Activated CD4-positive, alpha-beta memory T cell treated with anti-CD3 and anti-CD28 coated beads, Interleukin-2, amount 10 ng/mL, durations not matched to agents 7 days and 5 days (primary cell): ENCODE measurements at places on chromosomes 13 and 19. TPM values are rescaled to one million over a fixed set of nuclear protein-coding genes. Genes with fewer than 3 reads are reported as not detected.

- DNase-seq, result peak; percentile 81
These were observed 4.3 kb downstream of the FAAP24 start for GRCh38 chr19:32976223-32976805.

DNA sequence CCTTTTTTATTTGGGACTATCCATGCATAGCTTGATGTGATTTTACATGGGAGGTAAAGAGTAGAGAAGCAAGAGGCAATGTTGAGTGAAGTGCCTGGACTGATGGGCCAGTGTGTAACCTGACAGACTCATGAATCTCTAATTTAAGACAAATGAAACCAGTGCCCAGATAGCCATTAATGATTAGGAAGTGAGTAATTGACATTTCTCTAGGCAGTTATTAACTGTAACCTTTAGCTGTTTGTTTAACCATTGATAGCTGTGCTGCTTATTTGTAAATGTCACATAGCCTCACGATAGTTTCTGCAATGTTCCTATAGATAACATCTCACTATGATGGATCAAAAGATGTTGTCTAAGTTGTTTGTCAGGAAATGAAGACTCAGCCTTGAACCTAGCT lies 1047.5 kb upstream of the SPRY2 start:
- DNase-seq, result no peak

GRCh38 chr19:8163759-8164158 lies 14.4 kb upstream of the FBN3 start:
- DNase-seq, result no peak

DNA sequence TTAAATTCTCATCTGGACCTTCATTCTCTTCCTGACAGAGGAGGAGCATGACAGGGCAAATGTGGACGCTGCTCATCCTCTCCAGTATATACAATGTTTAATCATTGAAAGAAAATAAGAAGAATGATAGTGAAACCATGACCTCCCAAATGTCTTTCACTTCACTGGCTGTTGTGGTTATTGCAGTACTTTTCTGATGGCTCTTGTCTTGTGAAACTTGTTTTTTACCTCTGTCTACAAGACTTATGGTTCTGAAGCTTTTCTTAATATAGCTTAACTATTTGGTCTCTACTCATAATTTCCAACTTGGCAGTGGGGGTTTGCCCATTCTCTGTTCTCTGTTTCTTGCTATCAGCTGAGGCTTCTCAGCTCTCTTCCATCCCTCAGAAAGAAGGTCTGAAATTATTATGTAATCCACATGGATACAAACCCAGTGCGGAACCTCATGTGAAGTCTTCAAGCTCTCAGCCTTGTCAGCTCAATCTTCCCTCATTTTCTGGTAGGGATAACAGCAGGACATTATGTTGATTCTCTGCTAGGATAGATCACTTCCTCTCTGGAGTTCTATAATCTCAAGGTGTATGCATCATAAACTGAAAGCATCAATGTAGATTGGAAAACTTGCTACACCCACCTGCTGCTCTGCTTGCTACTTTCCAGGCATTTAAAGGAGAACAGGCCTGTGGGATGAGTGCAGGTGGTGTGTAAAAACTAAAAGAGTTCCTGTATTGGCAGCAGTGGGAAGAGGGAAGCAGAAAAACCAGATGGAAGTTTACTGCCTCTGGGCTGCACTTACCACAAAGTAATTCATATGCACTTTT lies 250.3 kb upstream of the HTR2A start:
- no peak for DNase-seq

DNA sequence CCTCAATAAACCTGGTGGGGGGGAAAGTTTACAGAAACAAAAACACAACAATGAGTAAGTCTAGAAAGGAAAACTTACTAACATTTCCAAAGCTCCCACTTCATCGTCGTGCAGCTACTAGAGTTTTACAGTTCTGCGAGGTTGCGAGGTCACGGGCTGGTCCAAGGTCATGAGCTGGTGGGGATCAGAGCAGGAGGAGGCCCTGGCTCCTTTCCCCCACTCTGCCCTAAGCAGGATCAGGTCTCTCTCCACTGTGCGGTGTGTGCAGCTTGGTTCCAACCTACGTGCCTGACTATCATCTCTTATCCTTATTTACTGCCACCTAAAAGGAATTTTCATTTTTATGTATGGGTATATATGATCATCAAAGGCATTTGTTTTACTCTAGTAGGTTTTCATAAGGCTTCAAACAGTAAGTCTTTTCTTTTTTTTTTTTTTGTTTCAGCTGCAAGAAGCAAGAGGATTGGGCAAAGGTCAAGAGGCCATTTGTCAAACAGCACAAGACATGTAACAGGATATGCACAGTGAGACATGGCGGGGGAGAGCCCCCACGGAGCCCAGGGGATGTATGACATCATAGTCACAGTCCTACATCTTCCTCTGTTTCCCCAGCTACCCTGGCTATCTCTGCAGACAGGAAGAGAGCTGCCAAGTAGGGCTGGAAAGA lies 76.6 kb upstream of the POMP start:
- no peak for DNase-seq

GRCh38 chr13:111202156-111202621 lies 87.1 kb downstream of the ARHGEF7 start:
- DNase-seq, result no peak

- no peak for DNase-seq
These were observed 103.8 kb upstream of the SPATA13 start for GRCh38 chr13:24056616-24057137.

- DNase-seq, result no peak
These were observed 39.6 kb downstream of the ATP11A start for GRCh38 chr13:112729408-112729807.

DNA sequence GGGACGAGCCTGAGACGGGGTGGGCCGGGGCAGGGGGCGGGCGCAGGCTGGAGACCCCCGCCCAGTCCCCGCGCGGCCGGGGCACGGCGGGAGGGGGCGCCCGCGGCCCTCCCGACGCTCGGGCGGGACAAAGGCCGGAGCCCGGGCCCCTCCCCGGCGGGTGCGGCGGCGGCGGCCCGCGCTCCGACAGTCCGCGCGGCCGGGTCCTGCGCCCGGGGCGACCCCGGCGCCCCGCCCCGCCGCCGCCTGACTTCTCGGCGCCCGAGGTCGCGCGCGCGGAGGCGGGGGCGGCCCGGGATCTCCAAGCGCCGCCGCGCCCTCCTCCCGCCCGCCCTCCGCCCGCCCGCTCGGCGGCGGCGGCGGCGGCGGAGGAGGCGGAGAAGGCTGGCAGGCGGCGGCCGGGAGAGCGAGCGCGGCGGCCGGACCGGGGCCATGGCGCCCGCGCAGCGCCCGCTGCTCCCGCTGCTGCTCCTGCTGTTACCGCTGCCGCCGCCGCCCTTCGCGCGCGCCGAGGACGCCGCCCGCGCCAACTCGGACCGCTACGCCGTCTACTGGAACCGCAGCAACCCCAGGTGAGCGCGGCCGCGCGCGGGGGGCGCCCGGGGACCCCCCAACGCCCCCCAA lies at the start of gene EFNA2:
Gene EFNA2, plus strand, starts transcription at position 137 of the 624 bp plus-strand sequence. Its CDS starts 296 bp downstream, at position 433.
- no peak for DNase-seq

DNA sequence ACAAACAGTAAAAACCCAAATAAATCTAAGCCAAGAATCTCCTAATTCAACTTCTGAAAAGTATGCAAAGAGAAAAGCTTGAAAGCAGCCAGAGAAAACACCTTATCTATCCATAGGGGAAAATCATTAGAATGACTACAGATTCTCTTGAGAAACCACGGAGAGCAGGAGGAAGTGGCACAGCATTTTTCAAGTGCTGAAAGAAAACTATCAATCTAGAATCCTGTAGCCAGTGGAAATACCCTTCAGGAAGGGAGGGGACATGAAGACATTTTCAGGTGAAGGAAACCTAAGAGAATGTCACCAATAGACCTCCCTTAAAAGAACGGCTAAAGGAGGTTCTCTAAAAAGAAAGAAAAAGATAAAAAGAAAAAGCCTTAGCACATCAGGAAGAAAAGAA lies 66.2 kb upstream of the XPO4 start:
- no peak for DNase-seq

DNA sequence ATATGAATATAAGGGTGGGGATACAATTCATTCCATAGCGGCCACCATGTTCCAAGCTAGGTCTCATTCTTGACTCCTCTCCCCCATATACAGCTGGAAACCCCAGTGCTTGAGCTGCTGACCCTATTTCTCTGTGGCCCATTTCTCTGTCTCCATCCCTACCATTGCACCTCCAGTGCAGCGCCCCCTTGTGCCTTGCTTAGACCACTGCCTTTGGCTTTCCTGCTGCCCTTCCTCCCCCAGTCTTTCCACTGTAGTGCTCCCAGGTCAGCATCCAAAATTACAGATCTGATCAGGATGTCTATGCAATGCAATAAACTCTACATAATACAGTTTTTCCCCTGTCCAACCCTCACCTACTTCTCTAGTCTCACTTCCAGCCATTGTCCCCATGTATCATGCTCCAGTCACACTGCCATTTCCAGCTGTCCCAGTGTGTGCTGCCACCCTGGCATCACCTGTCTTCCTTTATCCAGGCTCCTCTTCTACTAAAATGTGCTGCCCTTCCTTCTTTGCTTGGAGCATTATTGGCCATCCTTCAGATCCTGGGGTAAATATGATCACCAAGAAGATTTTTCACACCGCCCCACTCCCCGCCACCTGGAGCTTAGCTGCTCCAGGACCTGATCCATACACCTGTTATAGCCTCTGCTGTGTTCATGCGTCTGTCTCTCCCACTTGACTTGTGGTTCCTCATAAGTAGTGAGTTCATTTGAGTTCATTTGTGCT lies 199.4 kb upstream of the IPO5 start:
- DNase-seq, result no peak

DNA sequence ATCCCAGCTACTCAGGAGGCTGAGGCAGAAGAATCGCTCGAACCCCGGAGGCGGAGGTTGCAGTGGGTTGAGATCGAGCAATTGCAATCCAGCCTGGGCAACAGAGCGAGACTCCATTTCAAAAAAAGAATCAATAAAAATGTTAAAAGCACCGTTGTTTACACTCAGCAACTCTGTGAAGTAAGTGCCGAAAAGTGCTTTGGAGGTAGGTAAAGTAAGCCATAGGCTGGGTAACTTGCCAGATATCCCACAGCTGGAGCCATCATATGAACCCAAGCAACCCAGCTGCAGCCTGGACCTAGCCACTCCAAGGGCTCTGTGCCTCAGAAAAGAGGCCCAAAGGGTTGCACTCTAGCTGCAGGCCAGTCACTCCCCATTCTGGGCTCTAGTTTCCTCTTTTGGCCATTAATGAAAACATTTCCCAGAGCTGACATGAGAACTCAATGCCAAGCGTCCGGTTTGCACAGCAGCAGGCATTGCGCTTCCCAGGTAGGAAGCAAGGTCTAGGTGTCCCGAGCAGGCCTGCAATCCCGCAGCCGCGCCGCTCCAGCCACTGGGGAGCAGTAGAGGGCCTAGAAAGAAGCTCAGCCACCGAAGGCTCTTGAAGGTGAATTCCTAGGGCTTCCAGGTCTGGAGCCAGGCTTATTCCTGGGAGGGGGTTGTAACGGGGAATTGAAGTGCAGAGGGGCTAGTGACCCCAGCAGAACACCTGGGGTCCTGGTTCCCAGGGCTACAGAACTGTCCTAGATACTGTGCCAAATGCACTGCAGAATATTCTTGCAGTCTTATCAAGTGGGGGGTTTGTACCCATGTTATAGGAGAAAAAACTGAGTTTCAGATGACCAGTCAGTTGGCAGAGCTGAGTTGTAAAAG lies 4.1 kb upstream of the CD79A start:
- DNase-seq, result peak; percentile 70

- no peak for DNase-seq
These were observed 5.3 kb downstream of the NCAN start for GRCh38 chr19:19217099-19217498.

- no peak for DNase-seq
These were observed 37.5 kb upstream of the XPO4 start for GRCh38 chr13:20940083-20940482.

Gene HTR2A
- total RNA-seq, result not detected

Gene FUT1
- 0.28 TPM for total RNA-seq

Gene FCAR
- total RNA-seq, result not detected

Gene POSTN
- total RNA-seq, result not detected

Gene ZNF816
- total RNA-seq, result 11.8 TPM
